ENCODE measurements at places on chromosomes 5 and 9.

DNA sequence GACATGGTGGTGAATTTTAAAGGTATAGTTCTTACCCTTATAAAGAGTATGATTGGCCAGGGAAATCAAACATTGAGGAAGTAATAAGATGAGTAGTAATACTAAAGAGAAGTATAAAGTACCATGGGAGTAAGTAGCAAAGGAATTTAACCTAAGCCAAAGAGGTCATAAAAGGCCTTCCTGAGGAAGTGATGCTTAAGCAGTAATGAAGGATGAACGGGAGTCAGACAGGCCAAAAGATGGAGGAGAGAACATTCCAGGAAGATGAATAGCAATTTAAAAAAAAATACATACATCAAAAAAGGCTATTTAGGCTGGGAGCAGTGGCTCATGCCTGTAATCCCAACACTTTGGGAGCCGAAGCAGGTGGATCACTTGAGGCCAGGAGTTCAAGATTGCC lies 29.0 kb downstream of the KLHL3 start:
- no peak for DNase-seq

- DNase-seq, result no peak
These were observed 23.0 kb downstream of the GDNF start for GRCh38 chr5:37816883-37817282.

- no peak for DNase-seq
These were observed 118.7 kb upstream of the FOXD4L5 start for GRCh38 chr9:65403721-65404120.

GRCh38 chr5:465591-466403 lies 22.8 kb downstream of the EXOC3 start:
- no peak for DNase-seq

DNA sequence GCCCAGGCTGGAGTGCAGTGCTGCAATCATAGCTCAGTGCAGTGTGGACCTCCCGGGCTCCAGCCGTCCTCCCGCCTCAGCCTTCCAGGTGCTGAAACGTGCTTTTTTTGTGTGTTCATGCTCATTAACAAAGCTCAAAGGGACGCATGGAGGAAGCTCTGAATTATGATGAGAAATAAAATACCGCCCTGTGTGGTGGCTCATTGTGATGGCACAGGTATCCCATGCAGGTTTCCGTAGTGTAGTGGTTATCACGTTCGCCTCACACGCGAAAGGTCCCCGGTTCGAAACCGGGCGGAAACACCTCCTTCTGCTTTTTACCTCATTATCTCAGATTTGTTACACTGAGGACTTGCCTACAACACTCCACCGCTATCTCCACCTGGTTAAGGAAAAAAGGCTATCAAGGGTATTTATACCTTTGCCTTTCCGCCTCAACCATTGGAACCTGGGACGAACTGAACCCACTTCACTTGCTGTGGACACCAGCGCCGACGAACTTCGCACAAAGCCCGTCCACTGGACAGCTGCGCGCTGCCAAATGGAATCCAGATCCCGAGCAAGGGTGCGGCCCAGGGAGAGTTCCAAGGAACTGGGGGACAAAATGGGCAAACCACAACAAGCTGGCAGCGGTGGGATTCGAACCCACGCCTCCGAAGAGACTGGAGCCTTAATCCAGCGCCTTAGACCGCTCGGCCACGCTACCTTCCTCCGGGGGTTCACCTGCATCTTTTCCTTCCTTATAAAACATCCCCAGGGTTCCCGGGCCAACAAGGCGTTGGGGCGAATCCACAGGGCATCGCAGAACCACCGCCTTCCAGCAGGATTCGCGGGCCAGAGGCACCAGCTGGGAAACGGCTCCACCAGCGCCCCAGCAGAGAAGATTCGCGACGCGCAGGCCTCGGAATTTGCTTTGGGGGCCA lies 26.3 kb downstream of the OR2V2 start:
- no peak for DNase-seq

GRCh38 chr9:123495731-123496130 lies 139.7 kb downstream of the CRB2 start:
- DNase-seq, result no peak

GRCh38 chr5:106876665-106877194 lies 794.0 kb downstream of the EFNA5 start:
- DNase-seq, result no peak

DNA sequence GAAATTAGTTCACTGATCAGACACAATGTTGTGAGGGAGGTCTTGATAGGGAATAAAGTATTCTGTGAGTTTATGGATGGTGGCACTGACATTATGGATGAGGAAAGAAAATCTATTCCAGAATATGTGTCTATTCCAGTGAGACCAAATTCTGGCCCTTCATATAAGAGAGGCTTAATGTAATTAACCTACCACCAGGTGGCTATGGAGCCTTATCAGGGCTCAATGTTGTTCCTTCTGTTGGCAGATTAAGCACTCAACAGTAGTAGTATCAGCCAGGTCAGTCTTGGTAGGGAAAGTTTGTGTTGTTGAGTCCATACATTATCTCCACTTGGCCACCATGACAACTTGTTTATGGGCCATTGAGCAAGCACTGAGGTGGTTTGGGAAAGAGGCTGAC lies 41.7 kb upstream of the BARX1 start:
- no peak for DNase-seq

DNA sequence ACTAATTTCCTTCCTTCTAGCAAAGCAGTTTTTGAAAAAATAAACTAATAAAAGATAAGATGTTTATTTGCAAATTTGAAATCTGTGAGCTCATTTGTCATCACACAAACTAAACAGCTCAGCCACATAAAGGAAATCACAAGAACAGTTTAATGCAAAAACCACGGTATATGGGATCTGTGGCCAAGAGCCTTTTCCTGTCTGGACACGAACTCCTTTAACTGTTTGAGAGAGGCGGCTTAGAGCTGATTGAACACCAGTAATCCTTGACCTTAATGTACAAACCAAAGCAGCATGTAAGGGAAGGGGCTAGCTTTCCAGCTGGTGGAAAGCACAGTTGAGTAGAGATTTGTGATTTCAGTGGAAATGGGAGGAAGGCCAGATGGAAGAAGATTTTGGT lies 66.3 kb upstream of the SPINK5 start:
- DNase-seq, result no peak

GRCh38 chr9:77857513-77858259 lies 173.9 kb downstream of the GNAQ start:
- no peak for DNase-seq

DNA sequence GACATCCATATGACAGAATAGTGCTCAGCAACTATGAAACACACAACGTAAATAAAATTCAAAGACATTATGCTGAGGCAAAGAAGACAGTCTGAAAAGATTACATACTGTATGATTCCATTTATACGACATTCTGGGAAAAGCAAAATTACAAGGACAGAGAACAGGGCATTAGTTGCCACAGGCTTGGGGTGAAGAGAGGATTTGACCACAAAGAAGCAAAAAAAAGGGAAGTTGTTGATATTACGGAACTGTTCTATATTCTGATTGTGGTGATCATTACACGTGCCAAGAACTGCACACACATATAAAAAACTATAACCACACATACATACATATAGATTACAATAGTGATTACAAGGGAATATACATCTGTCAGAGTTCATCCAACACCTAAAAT lies 24.1 kb downstream of the CDK5RAP2 start:
- no peak for DNase-seq

GRCh38 chr5:112958093-112959088 lies 18.2 kb upstream of the DCP2 start:
- peak; percentile 55 for DNase-seq

DNA sequence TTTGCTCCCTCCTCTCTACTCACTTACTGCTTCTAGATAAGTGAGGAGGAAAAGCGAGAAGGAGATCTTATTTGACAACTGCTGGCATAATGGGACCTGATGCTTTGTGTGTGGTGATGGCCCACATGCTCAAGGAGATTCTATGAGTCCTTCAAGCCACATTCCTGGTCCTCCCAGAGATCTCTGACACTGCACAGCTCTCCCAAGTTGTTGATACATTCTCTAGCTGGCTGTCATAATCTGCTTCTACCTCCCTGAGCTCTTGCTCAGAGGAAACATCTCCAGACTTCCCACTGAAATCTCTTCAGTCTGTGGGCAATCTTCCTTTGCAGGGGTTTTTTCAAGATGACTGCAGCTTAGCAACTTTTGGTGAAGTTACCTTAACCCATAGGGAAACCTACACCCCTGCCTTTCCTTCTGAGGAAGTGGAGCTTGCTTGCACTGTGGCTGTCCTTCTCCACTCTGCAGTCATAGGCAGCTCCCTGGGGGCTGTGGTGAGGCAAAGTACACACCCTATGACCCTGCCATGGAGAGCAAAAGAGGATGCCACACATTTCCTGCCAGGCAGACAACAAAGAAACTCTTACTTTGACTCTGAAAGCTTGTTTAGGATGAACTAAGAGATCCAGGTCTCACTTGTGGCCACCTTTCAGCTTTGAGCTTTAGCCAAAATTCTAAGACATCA lies 163.8 kb downstream of the TMEM38B start:
- no peak for DNase-seq

GRCh38 chr9:109277451-109277850 lies 43.4 kb downstream of the EPB41L4B start:
- DNase-seq, result no peak

DNA sequence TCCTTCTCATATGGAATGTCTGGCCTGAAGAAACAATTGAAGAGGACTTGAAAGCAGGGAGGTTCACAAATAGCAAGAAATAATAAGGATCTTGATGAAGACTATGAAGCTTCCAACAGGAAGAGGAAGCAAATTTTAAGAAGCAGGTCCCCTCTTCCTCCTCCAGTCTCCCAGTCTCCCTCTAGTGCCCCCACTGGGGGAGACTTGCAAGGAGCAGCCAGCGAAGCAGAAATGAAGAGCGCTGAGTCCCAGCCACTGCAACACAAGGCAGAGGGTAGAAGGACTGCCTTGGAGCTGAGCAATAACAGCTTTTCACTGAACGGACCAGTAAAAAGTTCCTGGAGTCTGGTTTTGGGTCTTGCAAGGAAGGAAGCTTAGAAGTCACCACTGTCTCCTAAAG lies 32.6 kb upstream of the ACO1 start:
- DNase-seq, result no peak

DNA sequence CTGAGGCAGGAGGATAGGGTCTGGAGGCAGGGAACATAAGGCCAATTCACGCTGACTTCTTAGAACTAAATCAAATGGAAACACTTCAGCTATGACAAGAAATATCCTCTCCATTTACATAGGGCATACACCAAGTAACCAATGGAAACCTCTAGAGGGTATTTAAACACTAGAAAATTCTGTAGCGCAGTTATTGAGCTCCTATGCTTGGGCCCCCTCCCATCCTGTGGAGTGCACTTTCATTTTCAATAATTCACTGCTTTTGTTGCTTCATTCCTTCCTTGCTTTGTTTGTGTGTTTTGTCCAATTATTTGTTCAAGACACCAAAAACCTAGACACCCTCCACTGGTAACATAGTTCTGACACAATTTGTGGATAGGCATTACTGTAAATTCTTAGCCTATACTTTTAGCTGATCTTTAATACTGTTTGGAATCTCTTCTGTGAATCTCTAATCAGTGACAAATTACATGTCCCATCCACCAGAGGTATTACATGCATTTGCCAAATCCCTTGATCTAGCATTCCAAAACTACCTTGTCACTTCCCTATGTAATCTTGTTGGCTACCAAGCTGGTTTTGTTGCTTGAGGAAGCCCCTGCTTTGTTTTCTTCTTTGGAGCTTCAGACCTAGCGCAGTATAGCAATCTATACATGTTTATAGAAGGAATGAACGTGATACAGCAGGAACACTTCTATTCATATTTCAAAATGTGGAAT lies 61.6 kb downstream of the ST8SIA4 start:
- no peak for DNase-seq

GRCh38 chr5:54390539-54391031 lies 64.9 kb upstream of the HSPB3 start:
- no peak for DNase-seq

DNA sequence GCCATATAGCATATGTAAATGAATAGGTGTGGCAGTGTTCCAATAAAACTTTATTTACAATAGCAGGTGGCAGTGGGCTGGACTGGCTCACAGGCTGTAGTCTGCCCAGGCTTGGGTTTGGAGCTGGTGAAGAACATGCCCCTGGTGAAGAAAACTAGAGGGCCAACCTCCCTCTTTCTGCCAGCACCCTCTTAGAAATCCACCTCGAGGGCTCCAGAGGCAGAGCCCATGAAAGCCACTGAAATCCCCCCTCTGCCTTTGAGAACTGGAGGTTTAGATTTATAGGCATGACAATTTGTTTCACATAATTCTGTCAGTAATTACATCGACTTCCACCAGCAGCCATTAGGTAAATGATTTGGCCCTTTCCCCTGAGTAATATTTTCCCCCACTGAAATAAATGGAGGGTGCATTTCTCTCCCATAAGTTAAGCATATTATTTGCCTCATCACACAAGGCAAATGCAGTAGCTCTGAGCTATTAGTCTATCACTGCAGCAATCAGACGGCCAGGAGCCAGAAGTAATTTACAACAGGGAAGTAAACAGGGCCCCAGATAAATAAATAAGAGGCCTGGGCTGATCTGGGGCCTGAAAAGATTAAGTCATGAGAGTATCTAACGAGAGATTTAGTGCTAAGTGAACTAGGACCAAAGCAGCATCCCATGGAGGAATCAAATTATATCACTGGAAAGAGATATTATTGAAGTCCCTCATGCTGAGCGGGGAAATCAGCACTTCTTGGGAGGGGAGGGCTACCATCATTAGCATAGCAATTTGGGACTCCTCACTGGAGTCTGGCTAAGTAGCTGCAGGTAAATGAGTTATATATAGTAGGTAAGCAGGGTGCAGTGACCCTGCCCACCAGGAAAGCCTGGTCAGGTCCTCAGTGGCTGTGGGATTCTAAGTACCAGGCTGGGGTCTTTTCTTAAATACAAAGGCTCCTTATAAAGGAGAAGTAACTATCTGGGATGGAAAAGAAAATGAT lies 123.9 kb downstream of the SLIT3 start:
- DNase-seq, result no peak

DNA sequence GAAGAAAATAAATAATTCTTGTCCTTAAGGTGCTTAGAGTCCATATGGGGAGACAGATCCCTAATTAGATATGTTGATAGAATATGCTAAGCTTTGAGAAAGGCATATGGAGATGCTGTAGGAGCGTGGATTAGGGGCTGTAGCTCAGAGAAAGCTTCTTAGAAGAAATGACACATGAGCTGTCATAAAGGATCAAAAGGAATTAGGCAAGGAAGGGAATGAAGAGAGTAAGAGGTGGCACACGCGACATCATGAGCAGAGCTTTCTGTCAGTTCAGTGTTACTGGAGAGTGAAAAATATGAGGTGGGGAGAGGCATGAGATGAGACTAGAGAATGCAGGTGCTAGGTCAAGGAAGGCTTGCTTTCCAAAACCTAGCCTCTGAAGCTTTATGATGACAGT lies 118.6 kb downstream of the KIAA0825 start:
- no peak for DNase-seq

- DNase-seq, result no peak
These were observed 228.7 kb downstream of the NTRK2 start for GRCh38 chr9:84898188-84898587.

DNA sequence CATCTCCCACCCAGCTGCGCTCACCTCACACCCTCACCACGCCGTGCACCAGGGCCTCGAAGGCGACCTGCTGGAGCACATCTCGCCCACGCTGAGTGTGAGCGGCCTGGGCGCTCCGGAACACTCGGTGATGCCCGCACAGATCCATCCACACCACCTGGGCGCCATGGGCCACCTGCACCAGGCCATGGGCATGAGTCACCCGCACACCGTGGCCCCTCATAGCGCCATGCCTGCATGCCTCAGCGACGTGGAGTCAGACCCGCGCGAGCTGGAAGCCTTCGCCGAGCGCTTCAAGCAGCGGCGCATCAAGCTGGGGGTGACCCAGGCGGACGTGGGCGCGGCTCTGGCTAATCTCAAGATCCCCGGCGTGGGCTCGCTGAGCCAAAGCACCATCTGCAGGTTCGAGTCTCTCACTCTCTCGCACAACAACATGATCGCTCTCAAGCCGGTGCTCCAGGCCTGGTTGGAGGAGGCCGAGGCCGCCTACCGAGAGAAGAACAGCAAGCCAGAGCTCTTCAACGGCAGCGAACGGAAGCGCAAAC lies 1.1 kb downstream of the POU4F3 start:
- DNase-seq, result no peak

Data from GM20000 (cell line).